NCI-H187 (cell line): ENCODE measurements at places on chromosomes 6 and 20.
A peak's percentile ranks its signal among the peaks of the same experiment; 100 is the strongest.

GRCh38 chr6:40444811-40445210 lies 142.4 kb downstream of the LRFN2 start:
- DNase-seq = no peak

GRCh38 chr6:107968081-107968480 lies 10.1 kb upstream of the SEC63 start:
- no peak for DNase-seq

DNA sequence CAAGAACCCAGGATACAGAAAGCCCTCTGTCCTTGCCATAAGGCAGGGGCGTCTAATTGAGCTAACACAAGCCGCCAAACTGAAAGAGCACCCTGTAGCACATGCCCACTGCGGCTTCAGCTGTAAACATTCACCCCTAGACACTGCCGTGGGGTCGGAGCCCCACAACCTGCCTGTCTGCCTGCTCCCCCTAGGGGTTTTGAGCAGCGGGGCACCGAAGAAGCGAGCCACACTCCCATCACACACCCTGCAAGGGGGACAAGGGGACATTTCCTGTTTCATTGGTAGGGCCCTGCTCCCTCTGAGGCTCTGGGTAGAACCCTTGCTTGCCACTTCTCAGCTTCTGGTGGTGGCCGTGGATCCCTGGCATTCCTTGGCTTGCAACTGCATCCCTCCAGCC lies 45.2 kb upstream of the BCLAF1 start:
- DNase-seq = no peak

DNA sequence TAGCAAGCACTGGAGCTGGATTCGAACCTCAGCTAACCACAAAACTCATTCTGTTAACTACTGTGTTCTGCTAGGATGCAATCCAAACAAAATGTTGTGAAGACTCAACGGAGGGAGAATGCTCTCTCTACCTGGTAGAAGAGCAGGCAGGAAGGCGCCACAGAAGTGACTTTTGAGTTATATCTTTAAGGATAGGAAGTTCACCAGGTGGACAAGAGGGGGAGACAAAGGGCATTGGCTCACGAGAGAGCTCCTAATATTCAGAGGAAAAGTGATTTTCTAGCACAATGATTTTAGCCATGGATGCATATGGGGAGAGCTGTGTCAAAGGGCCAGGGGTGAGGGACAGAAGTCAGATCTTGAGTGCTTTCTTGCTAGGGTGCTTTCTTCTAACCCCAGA lies 108.4 kb upstream of the MAFB start:
- no peak for DNase-seq

- no peak for DNase-seq
Measured at GRCh38 chr6:31898383-31899011, 999 bp upstream of the EHMT2 start.

DNA sequence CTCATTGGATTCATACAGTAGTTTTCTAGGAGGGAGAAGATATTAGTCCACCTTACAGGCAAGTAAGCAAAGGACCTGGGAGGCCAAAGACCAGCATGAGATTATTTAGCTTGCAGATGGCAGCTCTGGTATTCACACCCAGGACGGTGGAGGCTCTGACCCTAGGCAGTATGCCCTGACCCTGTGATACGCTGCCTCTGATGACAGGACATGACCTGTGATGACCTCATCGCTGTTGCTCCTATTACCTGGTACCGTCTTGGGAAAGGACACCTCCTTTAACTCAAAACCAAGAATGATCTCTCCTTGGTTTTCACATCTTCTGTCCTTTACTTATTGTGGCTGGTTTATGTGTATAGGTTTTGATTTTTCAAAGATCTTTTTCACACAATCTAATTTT lies 298.6 kb downstream of the CLIC5 start:
- no peak for DNase-seq

DNA sequence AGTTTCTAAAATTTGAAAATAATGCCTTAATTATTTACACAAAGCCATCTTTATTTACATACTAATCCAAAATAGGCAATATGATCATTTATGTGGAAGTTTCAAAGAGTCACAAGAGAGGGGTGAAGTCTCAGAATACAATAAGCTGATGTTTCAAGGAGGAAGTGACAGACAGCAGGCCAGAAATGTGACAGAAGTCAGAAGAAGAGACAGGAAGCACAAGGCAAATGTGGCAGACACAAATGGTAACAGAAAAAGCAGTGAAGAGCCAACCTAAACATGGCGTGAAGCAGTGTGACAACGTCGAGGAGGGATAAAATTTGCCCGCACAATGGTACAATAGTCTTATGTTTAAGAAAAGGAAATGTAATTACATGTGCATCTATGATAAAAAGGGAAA lies 59.8 kb downstream of the SHPRH start:
- no peak for DNase-seq

DNA sequence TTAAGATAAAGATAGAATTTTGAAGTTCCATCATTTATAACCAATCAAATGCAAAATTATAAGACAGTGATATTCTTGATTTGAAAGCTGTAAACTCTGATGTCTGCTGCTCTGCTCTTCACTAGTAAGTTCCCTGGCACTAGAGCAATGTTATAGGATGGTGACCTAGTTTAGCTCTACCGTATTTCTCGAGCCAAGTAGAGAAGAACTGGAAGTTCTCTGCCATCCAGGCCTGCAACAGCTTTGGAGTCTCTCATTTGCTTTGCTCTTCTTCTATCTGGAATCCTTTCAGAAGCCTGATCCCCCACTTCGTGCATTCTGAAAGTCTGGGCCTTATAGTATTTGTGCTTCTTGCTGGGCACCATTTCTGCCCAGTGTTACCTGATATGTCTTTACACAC lies 100.3 kb downstream of the PLCB1 start:
- no peak for DNase-seq

DNA sequence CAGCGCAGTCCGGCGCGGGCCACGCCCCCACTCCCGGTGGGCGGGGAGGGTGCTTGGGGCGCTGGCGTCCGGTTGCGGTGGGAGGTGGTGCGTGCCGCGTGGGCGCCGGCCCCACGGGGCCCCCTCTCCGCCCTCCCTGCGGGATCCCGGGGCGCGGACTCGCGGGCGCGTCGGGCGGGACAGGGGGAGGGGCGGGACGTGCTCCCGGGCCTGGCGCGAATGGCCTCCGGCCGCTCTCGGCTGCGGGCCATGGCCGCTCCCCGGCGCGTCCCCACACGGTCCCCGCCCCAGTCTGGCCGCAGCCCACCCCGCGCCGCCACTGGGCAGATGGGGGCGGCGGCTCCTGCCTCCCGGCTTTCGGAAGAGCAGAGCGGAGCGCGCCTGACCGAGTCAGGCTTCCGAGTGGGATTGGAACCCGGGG lies 771 bp upstream of the PPP1R3G start:
- no peak for DNase-seq

GRCh38 chr20:39309458-39309857 lies 347.3 kb downstream of the DHX35 start:
- DNase-seq = no peak

- DNase-seq = no peak
Measured at GRCh38 chr6:149118737-149119653, 198.5 kb upstream of the TAB2 start.

DNA sequence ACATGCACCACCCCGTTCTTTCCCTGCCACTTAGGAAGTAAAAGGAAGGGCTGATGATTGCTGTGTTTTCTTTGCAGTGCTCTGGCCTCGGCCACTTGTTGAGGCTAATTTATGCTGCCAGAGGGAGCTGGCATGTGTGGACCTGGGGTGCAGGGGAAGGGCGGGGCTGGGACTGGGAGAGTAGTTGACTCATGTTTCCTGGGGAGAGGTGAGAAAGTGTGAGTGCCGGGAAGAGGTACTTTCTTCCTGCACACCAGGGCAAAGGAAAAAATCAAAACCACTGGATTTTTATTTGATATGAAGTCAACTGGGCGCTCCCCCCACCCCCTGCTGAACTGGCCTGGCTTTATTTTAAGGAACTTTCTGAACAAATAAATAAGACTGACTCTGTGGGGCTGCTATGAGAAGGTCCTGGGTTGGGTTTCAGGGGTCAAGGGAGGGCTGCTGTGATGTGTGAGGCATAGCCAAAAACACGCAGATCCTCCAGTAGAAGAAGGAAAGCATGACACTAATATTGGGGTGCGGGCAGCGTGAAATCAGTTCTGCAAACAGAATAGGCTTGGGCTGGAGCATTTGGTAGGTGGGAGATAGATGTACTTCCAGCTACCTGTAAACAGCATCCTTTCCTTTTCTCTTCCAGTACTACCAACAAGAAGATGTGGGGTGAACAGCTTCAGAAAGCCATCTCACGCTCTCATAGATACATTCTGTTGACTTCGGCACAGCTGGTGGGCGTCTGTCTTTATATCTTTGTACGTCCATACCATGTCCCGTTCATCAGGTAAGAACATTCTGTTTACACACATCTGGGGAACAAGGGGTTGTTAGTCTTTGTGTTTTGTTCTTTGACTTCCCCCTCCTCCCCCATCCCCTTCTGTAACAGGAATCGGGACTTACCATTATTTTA lies 87.5 kb downstream of the SYNJ2 start:
- DNase-seq = peak; percentile 34

DNA sequence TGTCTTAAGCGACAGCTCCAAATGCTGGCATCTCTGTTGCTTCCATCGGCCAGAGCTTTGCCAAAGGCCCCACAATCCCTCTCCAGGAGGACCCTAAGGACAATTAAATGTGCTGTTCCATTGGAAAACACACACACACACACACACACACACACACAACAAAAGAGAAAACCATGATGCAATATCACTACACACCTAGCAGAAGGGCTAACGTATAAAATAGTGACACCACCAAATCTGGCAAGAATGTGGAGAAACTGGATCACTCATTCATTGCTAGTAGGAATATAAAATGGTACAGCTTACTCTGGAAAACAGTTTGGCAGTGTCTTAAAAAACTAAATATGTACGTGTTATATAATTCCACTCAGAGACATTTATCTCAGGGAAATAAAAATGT lies 13.0 kb upstream of the TMEM14A start:
- no peak for DNase-seq

DNA sequence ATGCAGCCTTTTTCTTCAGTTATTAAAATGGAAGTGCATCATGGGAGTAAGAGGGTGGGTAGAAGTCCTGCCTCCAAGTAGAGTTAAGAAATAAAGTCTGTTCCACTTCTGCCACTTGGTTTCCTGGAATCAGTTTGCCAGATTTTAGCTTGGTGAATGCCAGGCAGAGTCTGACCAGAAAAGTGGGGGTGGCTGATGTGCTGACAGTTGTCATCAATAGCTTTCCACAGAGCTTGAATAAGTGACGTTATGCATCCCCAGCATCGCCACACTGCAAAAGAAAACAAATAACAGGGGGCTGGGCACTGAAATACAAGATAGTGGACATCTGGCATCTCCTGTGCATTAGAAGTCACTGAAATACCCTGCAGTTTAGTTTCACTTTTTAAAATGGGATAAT lies 30.8 kb upstream of the CEP162 start:
- DNase-seq = no peak

GRCh38 chr20:7930343-7930742 lies 9.9 kb downstream of the HAO1 start:
- DNase-seq = no peak

GRCh38 chr20:10721137-10721896 lies 47.5 kb upstream of the JAG1 start:
- no peak for DNase-seq

DNA sequence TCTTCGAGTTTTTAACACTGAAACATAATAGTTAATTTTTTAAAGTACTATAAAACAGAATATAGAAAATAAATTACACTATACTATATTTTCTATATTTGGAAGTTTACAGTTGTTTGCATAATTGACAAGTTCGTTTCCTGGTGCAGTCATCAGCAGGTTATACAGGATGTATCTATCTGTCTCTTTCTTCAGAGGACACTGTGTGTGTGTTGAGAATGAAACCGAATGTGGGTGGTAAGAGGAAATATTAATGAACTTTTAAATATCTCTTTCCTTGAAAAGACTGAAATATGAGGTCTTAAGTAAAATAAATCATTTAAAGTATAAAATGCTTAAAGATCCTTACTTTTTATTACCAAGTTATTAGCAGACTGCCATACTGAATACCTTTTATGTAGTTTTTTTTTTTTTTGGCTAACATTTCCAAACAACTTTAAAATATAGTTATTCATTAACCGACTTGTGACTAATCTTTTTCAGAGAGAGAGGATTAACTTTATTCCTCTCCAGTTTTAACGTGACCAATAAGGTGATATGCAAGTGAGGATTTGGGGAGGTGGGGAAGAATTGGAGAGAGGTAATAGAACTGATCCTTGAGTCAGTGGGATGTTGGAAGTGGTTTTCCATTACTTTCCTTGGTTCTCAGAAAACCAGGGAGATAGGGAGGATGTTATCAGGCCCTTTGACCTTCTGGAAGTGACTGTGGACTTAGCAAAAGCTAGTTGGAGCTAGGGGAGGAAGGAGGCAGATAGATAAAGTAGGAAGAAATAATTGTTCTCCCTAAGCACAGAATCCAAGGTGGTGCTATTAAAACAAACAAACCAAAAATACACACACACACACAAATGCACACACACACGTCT lies 380.0 kb upstream of the FLRT3 start:
- no peak for DNase-seq

DNA sequence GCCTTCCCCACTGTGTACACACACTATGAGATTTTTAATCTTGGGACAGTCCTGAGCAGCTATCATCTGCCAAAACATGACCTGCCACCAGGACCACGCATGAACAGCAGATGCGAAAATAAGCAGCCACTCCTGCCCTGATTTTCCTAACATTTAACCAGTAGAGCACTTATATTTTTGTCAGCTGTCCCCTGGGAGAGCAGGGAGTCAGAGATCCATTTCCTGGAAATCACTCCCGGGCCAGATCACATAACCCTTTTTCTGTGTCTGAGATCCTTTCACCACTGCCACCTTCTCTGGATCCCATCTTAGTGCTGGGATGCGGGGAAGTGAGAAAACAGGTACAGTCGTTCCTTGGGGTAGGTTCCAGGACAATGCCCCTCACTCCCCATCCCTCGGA lies 5.7 kb downstream of the SDCBP2 start:
- no peak for DNase-seq

- DNase-seq = no peak
Measured at GRCh38 chr6:144248476-144249301, 36.4 kb upstream of the UTRN start.

GRCh38 chr6:31401403-31401802 lies 2.0 kb upstream of the MICA start:
- DNase-seq = no peak

- no peak for DNase-seq
Measured at GRCh38 chr6:70980727-70981126, 23.9 kb upstream of the B3GAT2 start.

DNA sequence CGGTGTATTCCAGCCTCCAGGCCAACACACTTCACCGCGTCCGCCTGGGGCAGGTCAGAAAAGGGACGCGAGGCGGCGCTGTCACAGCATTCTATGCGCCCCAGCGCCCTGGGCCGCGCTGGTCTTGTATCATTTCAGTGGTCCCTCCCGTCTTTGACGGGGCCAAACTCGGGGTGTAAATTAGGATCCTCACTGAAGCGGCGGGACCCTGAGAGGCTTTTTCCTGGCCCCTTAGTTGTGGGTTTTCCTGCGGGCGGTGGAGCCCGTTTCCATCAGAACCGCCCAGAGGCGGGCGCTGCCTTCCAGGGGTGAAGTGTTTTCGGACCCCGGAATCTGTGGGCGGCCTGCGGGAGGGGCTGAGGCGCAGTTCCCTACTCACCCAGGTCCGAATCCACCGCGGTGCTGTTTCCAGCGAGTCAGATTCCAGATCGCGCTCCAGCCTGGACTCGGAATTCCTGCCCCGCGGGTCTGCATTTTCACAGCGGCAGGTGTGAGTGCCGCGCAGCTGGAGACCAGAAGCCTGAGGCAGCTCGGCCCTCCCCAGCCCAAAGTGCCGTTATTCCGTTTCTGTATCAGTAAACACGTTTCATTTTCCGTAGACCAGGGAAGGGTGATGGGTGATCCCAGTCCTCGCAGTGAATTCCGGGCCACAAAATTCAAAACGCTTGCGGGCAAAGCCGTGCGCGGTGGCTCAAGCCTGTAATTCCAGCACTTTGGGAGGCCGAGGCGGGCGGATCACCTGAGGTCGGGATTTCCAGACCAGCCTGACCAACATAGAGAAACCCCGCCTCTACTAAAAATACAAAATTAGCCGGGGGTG lies 3.9 kb upstream of the MICB start:
- DNase-seq = peak; percentile 31
